ENCODE measurements at places on chromosomes 6 and 20.

GRCh38 chr6:87794922-87795885 lies 93.2 kb upstream of the AKIRIN2 start:
- DNase-seq: no peak

DNA sequence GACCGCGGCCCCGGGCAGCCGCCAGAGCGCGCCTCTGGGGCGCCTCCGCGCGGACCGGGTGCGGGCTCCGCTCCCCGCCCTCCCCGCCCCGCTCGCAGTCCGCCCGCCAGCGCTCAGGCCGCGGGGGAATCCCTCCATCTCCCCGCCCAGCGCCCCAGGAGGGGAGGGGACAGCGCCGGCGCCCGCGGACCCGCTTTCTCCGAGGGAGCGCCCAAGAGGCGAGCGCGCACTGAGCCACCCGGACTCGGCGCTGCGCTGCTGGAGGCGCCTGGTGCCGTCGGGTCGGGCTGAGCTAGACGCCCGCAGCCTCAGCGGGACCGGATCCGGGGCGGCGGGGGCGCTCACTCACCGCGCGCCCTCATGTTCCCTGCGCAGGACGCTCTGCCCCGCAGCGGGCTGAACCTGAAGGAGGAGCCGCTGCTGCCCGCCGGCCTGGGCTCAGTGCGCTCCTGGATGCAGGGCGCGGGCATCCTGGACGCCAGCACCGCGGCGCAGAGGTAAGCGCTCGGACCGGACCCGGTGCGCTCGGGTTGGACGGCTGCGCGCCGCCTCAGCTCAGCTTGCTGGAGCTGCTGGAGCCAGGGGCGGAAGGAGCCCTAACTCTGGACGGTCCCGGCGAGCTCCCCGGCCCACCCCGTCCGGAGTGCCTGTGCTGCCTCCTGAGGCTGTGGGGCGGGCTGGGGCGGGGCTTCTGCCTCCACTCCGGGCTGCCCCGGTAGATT lies 867 bp downstream of the EBF4 start:
- DNase-seq: peak; percentile 30

GRCh38 chr6:157121897-157122296 lies 201.4 kb downstream of the TMEM242 start:
- no peak for DNase-seq

DNA sequence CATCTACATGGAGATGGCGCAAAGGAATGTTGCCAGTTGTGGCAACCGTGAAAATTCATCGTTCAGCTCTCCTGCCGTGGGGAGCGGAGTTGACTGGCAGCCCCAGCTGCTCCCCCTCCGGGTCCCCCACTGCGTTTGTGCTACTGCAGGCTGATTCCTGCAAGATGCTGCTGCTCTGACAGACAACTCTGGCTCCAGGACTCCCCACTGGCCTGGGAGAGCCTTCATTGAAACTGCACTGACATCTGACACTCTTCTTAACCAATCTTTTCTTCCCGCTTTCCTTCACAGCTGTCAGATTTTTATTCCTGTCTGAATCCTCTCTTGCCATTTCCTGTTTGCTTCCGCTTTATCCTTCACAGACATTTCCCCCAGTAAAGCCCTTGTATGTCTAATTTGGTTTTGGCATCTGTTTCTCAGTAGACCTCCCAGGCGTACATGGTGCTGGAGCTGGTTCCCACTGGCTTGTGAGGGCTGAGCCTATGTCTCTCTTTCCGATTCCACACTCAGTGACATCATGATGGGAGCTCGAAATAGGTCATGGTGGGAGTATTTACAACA lies 9.5 kb upstream of the ATRN start:
- no peak for DNase-seq

GRCh38 chr20:12695937-12696336 lies 312.8 kb upstream of the SPTLC3 start:
- no peak for DNase-seq

- no peak for DNase-seq
These were observed 16.8 kb upstream of the MYMX start for GRCh38 chr6:44199883-44200282.

DNA sequence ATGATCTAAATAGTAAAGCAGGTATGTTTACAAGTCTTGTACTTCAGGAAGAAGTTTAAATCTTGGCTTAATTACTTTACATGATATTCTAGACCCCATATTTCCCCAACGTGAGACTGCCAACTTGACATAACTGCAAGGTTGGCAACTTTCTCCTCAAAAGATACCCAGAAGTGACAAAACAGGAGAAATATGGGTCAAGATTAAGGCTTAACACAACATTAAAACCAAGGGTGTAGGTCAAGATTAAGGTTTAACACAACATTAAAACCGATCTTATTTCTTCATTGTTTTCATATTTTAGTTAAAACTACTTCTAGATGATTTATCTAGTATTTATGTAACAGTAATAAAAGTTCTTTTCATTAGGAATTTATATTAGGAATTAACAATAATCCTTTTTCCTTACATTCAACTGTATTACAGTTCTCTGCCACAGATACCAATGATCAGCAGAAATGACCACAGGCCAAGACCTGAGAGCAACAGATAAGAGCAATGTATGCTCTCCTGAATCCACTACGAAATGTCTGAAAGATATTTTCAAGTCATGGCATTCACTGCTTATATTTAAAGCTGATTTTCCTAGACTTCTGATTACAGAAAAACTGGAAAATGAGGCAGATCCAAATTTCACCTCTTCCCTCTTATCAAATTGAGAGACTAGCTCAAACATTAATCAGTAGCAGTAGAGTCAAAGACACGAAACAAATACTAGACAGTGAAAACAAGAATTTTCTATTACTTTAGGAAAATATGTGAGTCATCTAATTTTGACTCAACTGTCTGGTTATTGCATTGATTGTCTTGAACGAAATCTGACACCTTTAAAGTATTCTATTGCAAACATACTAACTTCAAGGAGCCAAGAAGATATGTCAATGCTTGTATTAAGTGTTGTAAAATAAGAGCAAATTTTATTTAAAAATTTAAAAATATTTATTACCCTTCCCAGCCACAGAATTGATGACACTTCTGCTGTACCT lies 72.3 kb downstream of the RNGTT start:
- no peak for DNase-seq
